ENCODE measurements at places on chromosomes 5 and 9.

DNA sequence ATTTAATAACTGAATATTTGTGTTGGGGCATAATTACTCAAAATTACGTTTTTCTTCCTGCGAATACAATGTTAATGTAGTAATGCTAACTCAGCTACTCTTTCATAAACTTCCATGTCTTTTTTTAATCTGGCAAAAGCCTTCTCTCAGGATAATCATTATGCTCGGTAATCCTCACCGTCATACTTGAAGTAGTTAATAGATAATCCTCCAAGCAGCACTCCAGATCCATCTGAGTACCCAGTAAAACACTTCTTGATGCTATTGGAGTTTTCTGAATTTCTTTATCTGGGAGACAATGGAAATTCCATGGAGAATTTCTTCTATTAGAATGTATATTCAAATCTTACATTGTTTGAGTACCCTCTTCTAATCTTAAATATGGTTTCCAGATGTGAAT, 34.3 kb downstream of the PARP8 start:
- DNase-seq: no peak

- peak; percentile 98 for DNase-seq
Observed at GRCh38 chr5:177456976-177457851, 10.6 kb downstream of the PRR7 start.

- no peak for DNase-seq
Observed at GRCh38 chr9:110912419-110913291, 125.6 kb downstream of the LPAR1 start.

DNA sequence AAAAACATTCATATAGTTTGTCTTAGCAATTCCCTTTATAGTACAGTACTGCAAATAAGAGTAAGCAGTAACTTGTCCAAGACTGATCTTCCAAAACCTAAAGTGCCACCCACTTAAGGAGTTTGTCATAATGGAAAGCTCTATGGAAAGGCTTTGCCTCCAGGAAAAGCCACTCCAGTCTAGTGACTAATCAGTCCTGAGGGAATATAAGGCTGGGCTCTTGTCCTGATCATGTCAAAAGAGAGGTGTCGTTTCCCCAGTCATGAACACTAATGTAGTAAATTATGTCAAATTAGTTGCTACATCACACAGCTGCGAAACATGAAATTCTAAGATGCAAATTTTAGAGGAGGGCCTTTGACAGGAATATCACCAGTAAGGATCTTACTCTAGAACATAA, 271.6 kb downstream of the GABRB2 start:
- DNase-seq: no peak

- DNase-seq: peak; percentile 10
Observed at GRCh38 chr5:122312591-122313406, 762 bp downstream of the SNCAIP start.

- DNase-seq: no peak
Observed at GRCh38 chr5:174616036-174616435, 108.3 kb upstream of the MSX2 start.

GRCh38 chr9:113995963-113996362, 82.1 kb downstream of the AMBP start:
- no peak for DNase-seq

- DNase-seq: no peak
Observed at GRCh38 chr5:78025540-78025939, 249.4 kb upstream of the TBCA start.

GRCh38 chr9:87684627-87685219, 41.2 kb upstream of the CTSL start:
- DNase-seq: no peak

Data from fibroblast of the conjunctiva (primary cell).